ENCODE measurements at places on chromosomes 2 and 18. TPM values are rescaled to one million over a fixed set of nuclear protein-coding genes. Genes with fewer than 3 reads are reported as not detected.

DNA sequence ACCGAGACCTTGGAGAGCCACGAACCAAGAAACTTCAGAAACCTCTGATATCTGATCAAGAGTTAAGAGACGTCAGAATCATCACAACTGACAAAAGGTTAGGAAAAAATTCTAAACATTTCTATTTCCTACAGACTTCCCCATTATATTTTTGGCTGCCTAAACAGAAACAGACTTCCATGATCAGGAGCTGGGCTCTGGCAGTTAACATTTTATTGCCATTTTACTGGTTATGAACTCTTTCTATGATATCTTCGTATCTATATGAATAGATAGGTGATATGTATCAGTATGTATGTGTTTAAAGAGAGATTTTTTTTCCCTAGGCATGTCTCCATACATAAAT is 31.1 kb upstream of the PPP1R1C start:
- H3K27ac ChIP-seq, result no peak overlapping the region
- no peak for DNase-seq
- peaks cover 46% of the 10 kb centered on the region for H3K27me3 ChIP-seq
- peak overlapping the region; percentile 56 for H3K4me3 ChIP-seq

- H3K27me3 ChIP-seq, result no peaks in the 10 kb centered on the region
- H3K4me1 ChIP-seq, result peaks cover 21% of the 10 kb centered on the region
- no peak overlapping the region for H3K4me3 ChIP-seq
- peaks cover 5% of the 10 kb centered on the region for H3K36me3 ChIP-seq
Observed at GRCh38 chr2:68185541-68186164, 28.0 kb downstream of the PNO1 start.

DNA sequence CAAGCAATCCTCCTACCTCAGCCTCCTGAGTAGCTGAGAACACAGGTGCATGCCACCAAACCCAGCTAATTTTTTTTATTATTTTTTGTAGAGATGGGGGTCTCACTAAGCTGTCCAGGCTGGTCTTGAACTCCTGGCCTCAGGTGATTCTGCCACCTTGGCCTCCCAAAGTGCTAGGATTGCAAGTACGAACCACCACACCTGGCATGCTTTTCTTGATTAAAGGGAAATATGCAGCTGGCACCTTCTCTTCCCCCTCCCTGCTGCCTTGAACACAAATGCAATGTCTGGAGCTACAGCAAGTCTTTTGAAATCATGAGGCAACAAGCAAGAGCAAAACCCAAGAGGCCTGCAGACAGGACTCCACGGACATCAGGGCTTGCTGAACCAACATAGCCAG is 26.8 kb upstream of the BIN1 start:
- no peak for DNase-seq
- peaks cover 6% of the 10 kb centered on the region for H3K4me1 ChIP-seq
- H3K27me3 ChIP-seq, result peaks cover 18% of the 10 kb centered on the region
- H3K36me3 ChIP-seq, result peaks cover 3% of the 10 kb centered on the region
- no peak overlapping the region for H3K27ac ChIP-seq

DNA sequence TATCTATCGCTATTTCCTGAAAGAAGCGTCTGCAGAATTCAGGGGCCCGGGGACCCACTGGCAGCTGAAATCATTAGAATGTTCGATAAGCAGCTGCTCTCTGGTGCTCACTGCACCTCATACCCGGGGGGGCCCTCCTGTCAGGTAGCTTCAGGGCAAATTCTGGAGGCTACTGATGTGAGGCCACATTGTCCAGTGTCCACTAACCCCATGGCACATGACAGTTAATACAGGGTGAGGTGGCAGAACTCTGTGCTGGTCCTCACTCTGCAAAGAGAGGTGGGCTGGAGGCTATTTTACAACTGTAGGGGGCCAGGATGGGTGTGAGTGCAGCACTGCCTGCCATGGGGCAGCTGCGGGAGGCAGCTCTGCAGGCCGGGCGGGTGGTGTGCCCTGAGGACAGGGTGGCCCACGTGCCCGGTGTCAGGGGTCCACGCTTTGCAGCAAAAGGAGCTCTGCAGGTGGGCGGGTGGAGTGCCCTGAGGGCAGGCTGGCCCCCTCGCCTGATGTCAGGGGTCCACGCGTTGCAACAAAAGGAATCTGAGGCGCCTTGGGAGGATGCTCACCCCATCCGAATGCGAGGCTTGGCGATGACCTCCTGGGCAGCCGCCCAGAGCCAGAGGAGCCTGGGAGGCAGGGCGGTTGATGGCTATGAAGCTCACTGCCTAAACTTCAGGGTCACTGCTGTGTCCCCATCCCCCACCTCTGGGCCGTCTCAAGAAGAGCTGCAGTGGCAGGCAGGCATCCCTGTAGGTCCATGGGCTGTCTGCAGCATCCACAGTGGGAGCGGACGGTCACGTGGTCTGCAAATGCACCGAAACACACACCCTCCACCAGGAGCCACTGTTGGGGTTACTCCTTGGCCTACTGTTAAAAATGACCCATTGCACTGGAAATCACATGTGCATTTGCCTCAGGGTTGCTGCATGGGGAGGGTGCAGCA is 207.0 kb upstream of the SALL3 start:
- peaks cover 26% of the 10 kb centered on the region for H3K27me3 ChIP-seq
- no peaks in the 10 kb centered on the region for H3K4me1 ChIP-seq
- H3K27ac ChIP-seq, result no peak overlapping the region
- H3K4me3 ChIP-seq, result no peak overlapping the region
- H3K36me3 ChIP-seq, result no peaks in the 10 kb centered on the region

DNA sequence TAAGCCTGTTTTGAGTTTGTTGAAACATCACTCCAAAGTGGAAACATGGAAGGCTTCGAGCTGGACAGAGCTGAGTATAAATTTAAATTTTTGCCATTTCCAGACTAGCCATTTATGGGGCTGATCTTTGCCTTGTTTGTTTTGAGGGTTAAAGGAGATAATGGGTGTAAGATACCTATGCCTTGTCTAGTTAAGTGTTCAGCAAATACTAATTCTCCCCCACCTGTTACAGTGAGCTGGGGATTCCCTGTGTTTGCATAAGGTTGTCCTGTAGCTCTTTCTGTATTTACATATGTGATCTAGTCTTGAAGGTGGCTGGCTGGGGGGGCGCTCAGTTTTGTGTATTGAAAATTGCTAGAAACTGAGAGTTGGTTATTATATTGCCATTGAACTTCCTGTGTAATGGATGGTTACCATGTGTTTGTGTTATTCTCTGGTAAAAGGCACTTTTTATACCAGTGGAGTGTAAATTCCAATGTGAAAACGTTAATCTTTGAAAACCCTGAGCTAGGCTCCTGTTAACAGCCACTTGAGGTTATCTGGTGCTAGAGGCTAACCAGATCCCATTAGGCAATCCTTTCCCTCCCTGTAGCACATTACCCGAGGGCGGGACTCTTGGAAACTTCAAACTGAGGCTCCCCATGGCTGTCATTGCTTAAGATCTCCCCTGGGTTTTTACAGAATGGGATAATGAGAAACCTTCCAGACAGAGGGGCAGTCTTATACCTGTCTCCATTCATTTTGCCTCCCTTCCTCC is 26.7 kb downstream of the TANC1 start:
- no peak overlapping the region for H3K4me3 ChIP-seq
- peaks cover 10% of the 10 kb centered on the region for H3K4me1 ChIP-seq
- H3K27me3 ChIP-seq, result peaks cover 11% of the 10 kb centered on the region

IL1A gene
- 0.35 TPM for total RNA-seq

All from T-helper 17 cell (primary cell).